ENCODE measurements at places on chromosomes 12 and 14.

DNA sequence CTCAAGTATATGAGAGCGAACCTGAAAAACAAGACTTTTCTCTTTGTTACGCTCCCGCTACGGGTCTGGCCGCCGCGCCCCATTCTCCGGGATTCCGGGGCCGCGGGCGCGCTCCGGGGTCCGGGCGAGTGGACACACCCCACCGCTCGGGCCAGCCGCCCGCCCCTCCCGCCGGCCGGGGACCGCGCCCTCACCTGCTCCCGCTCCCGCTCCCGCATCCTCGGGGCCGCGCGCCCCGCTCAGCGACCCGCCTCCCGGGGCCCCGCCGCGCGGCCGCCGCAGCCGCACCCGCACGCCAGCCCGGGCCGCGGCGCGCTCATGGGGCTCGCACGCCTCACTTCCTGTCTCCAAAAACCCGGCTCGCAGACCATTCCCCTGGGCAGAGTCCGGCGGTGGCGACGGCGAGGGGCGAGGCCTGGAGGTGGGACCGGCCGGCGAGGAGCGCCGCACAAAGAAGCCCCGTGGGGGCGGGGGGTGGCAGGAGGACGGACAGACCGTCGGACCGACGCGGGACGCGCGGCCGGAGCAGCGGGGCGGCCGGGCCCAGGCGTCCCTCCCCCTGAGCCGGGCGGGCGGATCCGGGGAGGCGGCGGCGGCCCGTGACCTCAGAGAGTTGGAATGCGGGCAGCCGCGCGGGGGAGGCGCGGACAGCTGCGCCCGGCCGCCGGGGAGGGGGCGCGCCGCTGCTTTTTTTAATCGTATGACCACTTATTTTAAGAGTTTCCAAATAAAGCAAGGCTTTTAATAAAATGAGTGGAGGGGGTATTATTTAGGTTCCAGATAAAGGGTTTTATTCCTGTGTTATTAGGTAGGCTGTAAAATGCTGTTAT, at the start of gene PTPN21:
PTPN21 (minus strand) TSS at position 551 of the 830 bp plus-strand sequence. CDS start 4,590 bp downstream, outside the sequence.
- peak; percentile 63 for DNase-seq

- no peak for DNase-seq
Observed at GRCh38 chr14:52219488-52220084, 47.9 kb upstream of the PTGDR start.

DNA sequence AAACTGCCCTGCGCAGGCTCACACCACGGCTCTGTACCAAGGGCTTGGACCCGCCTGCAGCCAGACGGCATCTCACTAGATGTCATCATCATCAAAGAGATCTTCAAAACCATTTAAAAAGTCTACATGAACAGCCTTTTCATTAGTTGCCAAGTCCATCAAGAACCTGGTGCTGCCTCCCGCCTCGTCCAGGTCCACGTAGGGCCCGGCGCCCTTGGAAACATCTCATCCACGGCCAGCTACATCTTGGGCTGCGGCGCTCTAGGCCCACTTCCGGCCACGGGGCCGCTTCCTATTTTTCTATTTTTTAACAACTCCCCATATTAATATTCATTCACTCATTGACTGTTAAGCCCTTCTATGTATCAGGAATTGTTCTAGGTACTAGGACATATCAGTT, 7.4 kb upstream of the GNPNAT1 start:
- no peak for DNase-seq

DNA sequence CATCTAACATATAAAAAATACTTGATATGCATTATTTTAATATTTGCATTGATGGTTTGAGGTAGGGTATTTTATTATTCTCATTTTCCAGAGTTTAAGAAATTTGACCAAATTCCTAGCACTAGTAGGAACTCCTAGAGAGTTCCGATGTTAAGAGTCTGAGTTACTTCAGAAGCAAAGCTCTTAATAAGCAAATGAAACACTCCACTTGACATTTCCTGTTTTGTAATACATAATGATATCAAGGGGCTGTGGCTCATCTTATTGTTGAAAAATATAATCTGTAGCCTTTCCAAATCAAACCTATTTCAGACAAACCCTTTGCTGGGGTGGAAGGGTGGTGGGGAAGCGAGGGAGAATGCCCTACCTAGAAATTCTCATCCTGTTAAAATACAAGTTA, 355.5 kb downstream of the DIO2 start:
- DNase-seq: no peak

DNA sequence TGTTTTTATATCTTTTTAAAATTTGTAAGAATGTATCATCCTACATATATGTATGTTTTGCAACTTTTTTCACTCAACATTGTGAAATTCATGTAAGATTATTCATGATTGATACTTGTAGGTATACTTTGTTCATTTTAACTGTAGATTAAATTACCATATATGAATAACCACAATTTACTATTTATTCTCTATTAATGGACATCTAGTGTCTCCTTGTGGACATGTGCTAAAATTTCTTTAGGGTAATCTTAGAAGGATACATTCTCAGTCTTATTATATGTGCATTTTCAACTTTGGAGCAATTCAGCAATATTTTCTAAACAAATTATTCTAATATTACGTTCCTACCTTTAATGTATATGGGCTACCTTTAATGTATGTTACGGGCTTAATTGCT, 192.4 kb downstream of the FUT8 start:
- no peak for DNase-seq

GRCh38 chr14:73754911-73755360, 40.8 kb upstream of the PNMA1 start:
- DNase-seq: no peak

- no peak for DNase-seq
Observed at GRCh38 chr12:12023456-12023855, 47.3 kb upstream of the BCL2L14 start.

DNA sequence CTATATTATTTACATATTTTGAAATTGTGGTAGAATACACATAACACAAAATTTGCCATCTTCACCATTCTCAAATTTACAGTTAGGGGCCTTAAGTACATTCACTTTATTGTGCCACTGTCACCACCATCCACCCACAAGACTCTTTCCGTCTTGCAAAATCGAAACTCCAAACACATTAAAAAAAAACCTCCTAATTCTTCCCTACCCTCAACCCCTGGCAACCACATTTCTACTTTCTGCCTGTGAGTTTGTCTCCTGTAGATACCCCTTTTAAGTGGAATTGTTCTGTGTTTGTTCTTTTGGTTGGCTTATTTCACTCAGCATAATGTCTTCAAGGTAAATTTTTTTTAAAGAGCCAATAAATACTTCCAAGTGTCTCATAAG, 31.6 kb upstream of the AMIGO2 start:
- no peak for DNase-seq

- DNase-seq: no peak
Observed at GRCh38 chr12:100460702-100461101, 13.0 kb upstream of the NR1H4 start.
